Testis (tissue), 5 donors: ENCODE measurements at places on chromosomes 4 and X.

- DNase-seq: no peak
These were observed 271.7 kb upstream of the LDB2 start for GRCh38 chr4:17170131-17170530.

DNA sequence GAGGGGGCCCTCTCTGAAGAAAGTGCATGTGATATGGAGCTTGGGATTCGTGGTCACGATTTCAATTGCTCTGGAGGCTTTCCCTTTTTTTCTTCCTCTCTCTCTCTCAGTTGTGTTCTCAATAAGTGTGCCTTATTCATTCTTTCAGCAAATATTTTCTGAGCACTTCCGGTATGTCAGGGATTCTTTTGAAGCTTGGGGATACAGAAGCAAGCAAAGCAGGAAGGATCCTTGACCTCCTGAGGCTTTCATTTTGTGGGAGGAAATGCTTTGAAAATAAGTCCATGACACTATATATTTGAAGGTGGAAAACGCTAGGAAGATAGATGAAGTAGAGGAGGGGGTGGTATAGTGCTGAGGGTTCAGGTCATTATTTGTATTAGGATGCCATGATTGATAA, 12.6 kb upstream of the GABRE start:
- DNase-seq: no peak

- peak; percentile 15 for DNase-seq
These were observed 421.7 kb upstream of the HTR2C start for GRCh38 chrX:114162068-114162735.

DNA sequence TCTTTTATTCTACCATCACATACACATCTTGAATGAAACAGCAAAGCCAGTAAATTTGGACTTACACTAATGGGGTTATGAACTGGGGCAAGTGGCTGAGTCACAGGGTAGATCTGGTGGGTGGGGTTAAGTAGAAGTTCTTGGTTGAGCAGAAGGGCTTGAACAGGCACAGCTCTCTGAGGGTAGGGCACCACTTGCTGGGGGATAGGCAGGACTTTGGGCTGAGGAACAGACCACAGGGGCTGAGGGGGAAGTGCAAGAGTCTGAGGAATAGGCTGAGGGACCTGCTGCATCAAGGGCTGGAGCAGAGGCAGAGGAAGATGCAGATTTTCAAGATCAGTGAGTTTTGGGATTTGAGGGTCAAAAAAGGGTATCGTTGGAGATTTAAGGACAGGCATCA, 8.3 kb downstream of the CSN2 start:
- no peak for DNase-seq

DNA sequence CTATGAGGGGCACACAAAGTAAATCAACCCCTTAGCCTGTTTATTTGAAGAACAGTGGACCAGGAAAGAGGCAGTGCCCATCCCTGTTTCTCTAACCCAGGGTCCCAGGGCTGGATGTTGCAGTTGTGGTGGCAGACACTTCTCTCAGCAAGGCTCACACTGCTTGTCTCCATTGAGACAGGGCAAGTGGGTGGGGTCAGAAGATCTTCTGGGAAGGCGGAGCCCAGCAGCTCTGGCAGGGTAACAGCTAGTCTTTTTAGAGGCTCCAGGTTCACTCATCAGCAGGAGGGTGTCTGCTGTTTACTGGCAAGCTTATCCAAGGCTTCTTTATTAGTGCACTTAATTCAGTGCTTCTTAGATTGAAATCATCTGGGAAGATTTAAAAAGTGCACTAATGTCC, 659.8 kb upstream of the DIPK2B start:
- DNase-seq: no peak

- no peak for DNase-seq
These were observed 16.3 kb downstream of the GPR34 start for GRCh38 chrX:41705042-41705441.

- no peak for DNase-seq
These were observed 203.8 kb downstream of the AASDH start for GRCh38 chr4:56183344-56183959.

- no peak for DNase-seq
These were observed 112.5 kb downstream of the PCDH7 start for GRCh38 chr4:30832639-30833038.

GRCh38 chr4:38859501-38859900, 2.9 kb upstream of the TLR6 start:
- DNase-seq: no peak

GRCh38 chr4:52825460-52826090, 36.5 kb upstream of the RASL11B start:
- no peak for DNase-seq

- no peak for DNase-seq
These were observed 713.8 kb downstream of the RAB28 start for GRCh38 chr4:12770351-12770750.

- DNase-seq: no peak
These were observed 3.9 kb downstream of the LOC101059915 start for GRCh38 chrX:71671043-71671780.

- peak; percentile 36 for DNase-seq
These were observed 9.3 kb downstream of the CETN2 start for GRCh38 chrX:152821145-152821765.

DNA sequence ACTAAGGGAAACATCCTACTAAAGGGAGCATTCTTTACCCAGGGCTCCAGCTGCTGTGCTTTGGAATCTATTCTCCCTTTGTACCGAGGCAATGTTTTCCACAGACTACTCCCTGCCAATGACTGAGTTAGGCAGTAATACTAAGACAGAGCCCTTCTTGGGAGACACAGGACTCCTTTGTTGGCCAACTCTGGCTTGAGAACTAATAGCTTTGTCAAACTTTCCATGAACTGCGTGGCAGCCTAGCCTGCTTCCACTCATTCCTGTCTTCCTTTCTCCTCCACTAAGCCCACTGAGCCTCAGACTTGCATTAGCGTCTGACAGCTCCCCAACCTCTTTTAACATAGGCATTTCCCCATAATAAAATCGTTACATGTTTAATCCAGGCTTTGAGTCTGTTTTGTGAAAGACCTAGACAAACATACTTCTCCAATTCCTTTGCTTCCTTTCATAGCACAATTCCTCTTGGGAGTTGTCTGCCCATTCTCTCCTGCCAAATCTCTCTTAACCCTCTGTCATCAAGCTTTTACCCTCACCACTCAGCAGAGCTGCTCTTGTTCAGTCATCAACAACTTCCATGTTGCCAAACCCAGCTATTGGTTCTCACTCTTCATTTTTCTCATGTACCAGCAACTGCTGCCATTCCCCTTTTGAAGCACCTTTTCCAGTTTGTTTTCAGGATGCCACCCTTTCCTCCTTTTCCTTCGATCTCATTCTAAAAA, 300.3 kb upstream of the IGFBP7 start:
- no peak for DNase-seq

DNA sequence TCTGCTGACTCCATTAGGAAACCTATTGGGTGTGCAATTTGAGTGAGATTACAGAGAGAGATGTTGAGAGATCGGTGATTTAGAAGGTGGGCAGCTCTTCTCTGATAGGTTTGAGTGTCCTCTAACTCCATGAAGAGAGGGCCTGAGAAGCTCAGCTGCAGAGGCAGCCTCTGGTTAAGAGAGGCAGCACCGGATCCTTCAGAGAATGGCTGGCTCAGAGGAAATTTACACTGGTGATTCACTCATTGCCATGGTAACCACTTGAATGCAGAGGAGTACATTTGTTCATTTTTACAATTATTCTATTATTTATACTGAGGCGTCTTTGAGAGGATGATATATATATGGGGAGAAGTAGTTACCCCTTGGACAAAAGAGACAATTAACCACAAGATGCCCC, 171.7 kb downstream of the PDGFRA start:
- no peak for DNase-seq

- DNase-seq: no peak
These were observed 25.9 kb upstream of the NDNF start for GRCh38 chr4:121098266-121098665.

GRCh38 chr4:69126024-69126423, 29.8 kb downstream of the UGT2B7 start:
- DNase-seq: no peak

DNA sequence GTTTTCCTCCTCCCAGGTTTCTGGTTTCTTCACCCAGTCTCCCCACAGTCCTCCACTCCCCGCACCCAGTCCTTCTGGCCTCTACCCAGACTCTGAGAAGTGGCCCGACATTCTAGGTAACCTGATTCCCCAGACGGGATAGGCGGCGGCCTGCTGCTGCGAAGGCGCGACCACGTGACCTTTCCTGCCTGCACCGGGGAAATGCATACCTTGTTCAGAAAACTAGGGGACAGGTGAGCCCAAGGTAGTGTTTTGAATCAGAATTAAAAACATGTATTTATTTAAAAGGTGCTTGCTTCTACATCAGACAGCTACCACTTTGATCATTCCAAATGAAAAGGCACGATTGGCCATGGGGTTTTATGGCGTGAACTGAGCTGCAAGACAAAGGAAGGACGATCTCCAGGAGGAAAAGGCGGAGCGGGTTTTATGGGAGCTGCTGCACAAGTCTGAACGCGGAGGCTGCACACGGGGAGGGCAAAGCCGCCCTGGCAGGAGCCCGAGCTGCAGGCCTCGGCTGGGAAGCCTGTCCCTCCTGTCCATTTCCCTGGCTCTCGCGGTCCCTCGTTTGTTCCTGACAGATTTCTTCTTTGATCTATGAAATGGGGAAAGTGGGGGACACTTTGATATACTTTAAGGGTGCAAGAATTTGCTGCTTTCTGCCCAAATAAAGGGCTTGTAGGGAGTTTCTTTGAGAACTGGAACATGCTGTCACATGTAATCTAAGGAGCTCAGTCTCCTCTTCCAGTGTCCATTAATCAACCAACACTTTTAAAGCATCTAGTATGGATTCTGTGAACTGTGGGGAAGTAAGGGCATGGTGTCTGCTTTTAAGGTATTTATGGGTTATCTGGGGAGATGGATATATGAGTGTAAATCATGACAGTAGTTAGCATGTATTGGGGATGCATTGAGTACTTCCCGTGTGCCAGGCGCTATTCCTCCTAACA, 150.9 kb downstream of the SPRY1 start:
- DNase-seq: no peak

- DNase-seq: peak; percentile 20
These were observed 153.1 kb downstream of the NPNT start for GRCh38 chr4:106048250-106048971.

DNA sequence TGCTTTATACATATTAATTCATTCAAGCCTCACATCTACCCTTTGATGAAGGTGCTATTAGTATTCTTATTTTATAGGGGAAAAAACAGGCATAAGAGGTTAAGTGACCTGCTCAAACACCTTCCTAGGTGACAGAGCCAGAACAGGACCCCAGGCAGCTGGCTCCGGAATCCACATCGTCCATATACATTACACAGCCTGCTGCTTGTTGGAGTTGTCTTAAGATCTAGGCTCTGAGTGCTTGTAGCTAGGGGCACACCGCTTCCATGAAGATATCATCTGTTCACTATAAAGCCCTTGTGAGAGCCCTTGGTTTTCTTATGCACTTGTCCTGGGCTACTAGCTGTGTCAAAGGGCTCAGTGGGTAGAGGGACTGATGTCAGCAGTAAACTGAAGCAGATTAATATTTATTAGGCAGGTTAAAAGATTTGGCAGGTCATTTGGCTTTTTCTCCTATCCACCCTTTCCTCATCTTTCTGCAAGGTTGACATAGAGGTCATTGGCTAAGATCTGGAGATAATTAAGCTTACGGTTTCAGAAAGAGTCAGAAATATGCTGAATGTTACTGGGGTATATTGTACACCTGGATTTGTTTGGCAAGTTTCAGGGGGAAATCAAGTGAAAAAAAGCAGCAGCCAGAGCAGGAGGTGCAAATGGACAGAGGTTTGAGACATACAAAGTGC, 195.4 kb downstream of the SOWAHB start:
- DNase-seq: no peak

DNA sequence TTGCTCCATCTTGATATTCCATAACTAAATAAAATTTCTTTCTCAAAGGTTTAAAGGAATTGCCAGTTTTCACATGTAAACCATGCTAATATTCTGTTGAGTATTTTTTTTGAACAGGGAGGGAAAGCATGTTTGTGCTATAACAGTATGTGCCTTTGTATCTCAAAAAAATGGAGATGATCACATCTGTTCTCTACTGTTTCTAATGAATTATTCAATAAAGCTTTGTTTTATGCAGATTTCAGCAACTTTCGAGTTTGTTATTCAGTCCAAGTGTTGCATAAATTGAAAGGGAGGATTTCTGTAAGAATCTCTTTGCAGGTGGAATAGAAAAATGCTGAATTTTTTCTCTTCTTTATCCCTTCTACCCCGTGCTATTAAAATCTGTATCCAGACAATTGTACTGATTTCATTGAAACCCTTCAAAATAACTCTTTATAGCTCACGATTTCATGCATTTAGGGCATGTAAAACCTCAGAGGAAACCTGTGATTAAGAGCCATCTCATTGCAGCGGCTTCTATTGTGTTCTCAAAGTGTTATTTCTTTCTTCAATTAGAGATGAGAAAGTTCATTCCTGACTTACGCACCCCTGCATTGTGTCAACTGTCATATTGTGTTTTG, 42.1 kb downstream of the NEIL3 start:
- no peak for DNase-seq

- no peak for DNase-seq
These were observed 8.7 kb downstream of the P2RY8 start for GRCh38 chrX:1528186-1528883.

GRCh38 chrX:143636831-143637230, 930 bp upstream of the SLITRK4 start:
- DNase-seq: no peak

GRCh38 chrX:19870710-19871490, 16.5 kb downstream of the SH3KBP1 start:
- no peak for DNase-seq

- no peak for DNase-seq
These were observed 249.9 kb upstream of the MAB21L2 start for GRCh38 chr4:150332086-150332485.

DNA sequence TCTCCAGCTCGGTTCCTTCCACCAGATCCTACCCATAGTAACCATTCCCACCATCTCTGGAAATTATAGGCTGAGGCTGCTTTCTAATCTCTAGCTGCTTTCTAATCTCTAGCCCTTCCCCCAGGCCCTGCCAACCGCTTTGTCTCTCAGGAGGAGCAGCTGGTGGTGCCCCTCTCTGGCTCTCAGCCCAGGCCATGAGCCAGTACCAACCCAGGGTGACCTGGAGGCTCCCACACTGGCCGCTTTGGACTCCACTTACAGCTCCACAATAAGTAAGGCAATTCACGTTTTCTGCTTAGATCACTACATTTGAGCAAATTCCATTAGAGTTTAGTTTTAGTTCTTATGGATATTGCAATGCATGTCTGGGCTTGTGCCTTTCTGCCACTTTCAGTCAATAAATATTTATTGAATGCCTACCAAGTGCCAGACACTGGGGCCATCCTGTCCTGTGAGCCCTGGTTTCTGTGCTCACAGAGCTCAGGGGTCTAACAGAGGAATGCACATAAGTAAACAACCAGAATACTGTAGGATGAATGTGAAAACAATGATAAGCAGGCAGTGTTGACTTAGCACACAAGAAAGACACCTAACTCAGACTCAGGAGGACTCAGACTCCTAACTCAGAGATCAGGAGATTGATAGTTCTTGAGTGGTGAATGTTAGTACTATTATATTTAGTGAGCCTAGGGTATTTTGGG, 38.9 kb downstream of the SMC1A start:
- peak; percentile 43 for DNase-seq
